ENCODE measurements at places on chromosomes 11 and 22. TPM values are rescaled to one million over a fixed set of nuclear protein-coding genes. Genes with fewer than 3 reads are reported as not detected.

DNA sequence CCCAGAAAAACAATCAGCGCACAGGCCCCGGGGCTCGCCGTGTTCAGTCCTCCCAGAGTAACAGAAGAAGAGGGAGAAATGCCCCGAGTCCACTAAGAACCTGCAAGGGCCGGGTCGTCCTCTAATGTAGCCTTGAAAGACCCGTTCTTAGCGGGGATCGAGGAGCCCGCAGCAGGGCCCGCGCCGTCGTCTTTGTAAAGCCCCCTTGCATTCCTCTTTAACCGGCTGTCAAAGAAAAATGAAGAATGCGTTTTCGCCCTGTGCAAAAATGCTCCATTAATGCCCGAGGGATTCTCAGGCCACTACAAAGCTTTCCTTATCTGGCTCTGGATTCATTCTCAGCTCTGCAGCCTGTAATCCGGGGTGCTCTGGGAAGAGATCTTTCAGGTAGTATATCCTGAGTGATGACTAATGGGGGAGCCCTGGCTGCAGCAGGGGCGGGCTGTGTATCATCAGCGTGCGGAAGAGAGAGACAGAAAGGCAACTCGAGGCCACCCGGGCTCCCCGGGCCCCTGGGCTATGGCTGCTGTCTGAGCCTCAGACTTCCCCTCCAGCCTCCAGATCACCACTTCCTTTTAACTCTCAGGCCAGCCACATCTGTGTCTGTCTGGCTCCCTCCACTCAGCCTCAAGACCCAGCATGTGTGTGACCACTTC, 78.2 kb downstream of the FBLN1 start:
- no peak for DNase-seq

DNA sequence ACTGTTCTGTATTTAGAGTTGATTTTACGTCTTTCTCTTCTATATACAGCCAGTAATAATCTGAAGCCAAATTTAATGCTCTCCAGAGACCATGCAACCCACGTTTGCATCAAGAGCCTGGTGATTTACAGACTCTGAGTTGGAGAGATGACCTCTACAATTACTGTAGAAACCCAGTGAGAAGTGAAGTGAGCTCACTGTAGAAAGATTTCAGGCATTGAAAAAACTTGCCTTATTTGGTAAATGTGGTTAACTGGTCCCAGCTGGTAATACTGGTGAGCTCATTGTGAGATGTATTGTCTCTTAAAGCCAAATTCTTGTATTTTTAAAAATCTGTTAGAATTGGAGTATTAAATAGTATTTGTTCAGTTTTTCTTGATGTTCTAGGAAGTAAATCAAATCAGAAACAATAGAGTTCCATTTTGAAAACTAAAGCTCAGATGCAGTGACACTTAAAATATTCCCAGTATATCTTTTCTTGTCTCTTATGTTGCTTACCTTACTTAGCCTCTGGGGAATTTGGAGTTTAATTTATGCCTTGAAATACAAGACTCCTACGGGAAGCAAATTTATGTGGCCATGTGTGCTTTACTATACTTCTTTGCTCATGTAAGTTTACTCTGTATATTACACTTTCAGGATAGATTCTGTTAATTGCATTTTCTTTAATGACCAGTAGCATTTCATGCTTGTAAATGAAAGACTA, 189.9 kb downstream of the ARHGAP42 start:
- DNase-seq: no peak

DNA sequence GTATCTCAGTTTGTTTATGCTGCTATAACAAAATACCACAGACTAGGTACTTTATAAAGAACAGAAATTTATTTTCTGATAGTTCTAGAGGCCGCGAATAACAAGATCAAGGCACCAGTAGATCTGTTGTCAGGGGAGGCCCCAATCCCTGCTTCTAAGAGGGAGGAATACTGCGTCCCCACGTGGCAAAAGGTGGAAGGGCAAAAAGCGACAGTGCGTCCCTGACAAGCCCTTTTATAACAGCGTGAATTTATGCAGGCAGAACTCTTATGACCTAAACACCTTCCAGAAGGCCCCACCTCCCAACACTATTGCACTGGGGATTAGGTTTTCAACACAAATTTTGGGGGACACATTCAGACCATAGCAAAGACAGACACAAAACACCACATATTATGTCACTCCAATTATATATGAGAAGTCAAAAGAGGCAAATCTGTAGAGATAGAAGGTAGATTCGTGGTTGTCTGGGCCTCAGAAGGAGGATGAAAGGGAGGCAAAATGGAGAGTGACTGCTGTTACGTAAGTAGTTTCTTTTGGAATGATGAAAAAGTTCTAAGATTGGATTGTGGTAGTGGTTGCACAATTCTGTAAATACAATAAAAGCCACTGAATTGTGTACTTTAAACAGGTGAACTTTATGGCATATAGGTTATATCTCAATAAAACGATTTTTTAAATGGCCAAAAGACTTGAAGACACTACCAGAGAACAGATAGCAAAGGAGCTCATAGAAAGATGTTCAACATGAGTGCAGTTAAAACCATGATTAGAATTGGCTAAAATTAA, 30.1 kb upstream of the TNRC6B start:
- no peak for DNase-seq

GRCh38 chr11:70625582-70626518, 227.5 kb downstream of the CTTN start:
- DNase-seq: no peak

GRCh38 chr11:132559331-132560036, 972.8 kb downstream of the OPCML start:
- DNase-seq: no peak

GRCh38 chr22:21845558-21846453, 21.6 kb downstream of the MAPK1 start:
- no peak for DNase-seq

DNA sequence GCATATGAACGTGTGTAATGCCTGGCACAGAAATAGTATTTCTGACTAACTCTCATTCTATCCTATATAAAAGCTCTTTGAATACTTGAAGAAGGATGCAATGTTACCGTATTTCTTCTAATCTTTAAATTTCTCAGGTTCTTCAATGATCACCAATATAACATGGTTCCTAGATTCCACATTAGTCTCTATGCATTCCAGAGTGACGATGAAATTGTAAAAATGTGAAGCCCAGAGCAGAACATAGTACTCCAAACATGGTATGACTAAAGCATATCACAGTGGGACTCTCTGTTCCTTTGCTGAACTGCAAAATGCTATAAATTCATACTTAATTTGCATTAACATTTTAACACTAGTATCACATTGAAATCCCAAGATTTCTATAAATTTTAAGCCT, 877.6 kb upstream of the CHORDC1 start:
- DNase-seq: no peak

- no peak for DNase-seq
These were observed 49.6 kb downstream of the CNTF start for GRCh38 chr11:58671983-58672633.

GRCh38 chr11:60165538-60165937, 17.3 kb downstream of the MS4A6A start:
- peak; percentile 26 for DNase-seq

- DNase-seq: peak; percentile 88
These were observed 7.2 kb upstream of the PLXNB2 start for GRCh38 chr22:50314455-50315288.

GRCh38 chr22:41931701-41932269, 5.2 kb upstream of the TNFRSF13C start:
- no peak for DNase-seq

DNA sequence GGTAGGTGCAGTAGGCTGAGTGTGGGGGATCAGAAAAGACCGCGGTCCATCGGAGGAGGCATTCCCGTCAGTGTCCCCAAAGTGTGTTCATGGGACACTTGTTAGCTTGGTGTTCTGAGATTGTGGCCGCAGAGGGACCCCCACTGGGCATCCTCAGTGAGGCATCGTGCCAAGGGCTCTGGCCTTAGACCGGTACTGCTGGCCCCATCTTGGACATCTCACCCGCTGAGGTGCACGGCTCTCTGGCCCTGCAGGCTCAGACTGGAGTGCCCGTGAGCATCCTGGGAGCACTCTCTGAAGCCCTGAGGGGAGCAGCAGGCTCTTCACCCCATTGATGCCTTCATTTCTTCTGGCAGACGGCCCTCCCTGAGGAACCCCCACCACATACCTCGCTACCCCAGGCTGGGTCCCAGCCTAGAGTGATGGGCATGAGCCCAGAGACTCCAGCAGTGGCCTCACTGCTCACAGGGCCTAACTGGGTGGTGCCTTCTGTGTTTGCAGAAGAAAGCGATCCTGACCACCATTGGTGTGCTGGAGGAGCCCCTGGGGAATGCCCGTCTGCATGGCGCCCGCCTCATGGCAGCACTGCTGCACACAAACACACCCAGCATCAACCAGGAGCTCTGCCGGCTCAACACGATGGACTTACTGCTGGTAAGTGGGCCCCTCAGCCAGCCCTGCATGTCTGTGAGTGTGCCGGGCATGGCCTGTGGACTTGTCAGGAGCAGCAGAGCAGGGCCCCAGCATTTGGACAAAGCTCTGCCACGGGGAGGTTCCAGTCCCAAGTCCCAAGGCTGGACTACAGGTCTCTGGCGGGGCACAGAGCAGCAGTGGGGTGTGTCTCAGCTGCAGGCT, 51.6 kb downstream of the SBF1 start:
- no peak for DNase-seq

DNA sequence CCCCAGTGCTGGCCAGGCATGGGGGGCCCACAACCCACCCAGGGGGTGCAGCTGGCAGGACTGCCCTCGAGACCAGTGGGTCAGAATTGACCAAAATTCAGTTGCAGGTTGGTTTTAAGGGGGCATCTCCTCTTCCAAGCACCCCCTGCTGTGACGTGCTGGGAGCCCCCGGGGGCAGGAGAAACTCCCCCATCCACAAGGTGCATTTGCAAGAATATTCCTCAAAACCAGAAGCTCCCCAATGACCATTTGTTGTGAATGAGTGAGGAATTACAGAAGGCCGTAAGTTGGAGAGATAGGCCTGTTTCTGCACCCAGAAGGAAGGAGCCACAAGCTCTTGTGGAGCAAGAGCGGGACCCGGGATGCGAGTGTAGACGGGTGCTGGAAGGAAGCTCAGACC, 414.5 kb downstream of the BRD1 start:
- no peak for DNase-seq

DNA sequence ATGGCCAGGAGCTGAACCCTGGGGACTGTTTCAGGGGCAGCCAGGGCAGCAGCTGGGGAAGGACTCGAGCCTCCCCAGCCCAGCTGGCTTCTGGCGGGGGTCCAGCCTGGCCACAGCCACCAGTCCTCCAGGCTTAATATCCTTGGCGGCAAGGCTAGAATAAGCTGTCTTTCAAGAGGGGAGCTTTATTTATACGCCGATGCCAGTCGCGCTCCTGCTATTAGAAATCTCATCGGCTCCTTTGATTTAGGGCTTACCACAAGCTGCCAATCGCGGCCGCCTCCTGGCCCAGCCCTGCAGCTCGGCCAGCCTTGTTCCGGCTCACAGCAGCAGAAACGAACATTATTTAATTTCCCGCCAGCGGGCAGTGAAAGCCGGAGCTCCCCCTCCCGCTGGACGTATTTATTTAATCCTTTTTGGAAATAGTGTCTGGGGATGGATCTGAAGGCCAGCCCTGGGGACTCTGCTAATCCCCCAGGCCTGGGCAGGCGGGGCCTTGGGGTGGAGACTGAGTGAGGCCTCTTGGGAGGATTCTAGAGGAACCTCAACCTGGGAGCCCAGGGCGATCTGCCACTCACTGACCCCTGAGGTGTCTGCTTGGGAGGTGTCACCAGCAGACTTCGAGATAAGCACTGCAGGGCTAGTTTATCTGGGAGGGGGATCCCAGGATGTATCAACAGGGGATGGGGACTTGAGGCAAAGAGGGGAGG, 363.1 kb downstream of the MN1 start:
- no peak for DNase-seq

DNA sequence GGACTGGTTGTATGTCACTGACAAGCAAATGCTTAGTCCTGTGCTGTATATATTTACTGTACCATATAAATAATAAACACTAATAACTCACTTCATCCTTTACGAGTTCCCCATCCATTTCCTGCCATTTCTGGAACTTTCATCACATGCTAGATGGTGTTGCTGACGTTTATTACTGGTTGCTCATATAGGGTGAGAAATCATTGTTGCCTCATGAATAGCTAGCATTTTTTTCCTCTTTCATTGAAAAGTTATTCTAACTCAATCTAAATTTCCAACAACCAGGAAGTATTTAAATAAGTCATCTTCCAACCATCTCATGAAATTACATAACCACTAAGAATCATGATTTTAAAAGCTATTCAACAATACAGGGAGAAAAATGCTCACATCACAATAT, 88.6 kb upstream of the RCN1 start:
- DNase-seq: no peak

DNA sequence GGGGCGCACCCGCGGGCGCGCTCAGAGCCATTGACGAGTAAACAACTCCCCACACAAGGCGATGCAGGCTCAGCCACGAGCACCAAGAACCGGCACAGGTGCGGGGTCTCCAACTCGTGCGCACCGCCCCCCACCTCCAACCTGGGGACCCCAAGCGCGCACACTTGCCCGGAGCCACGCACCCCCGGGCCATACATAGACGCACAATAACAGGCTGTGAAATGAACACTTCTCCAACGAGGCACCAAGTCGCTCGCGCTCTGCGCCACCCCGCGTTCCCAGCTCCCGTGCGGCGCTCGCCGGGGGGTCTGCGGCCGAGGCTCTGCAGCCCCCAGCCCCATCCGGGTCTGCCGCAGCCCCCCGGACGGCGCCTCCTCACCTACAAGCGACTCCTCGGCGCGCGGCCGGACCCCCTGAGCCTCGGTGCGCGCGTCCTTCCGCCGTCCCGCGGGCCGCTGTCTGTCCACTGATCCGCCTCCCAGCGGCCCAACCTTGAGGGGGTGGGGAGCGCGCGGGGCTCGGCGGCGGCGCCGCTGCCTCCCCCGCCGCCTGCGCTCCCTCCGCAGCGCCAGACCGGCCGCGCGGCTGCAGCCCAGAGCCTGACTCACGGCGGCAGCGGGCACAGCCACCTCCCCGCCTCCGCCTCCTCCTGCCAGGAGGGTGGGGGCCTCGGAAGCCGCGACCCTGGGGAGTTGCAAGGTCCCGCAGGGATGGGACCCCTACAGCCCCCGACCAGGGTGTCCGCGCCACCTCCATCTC, 1.6 kb downstream of the IFITM10 start:
- DNase-seq: peak; percentile 3

The CYB5R2 gene
- total RNA-seq: 8.2 TPM

The LRRC55 gene
- total RNA-seq: not detected

The OR5AN1 gene
- total RNA-seq: not detected

The PRODH gene
- total RNA-seq: not detected

The FAM83F gene
- 0.49 TPM for total RNA-seq

The FXYD6 gene
- total RNA-seq: 0.46 TPM

The MS4A8 gene
- total RNA-seq: not detected

The PRG2 gene
- 1.6 TPM for total RNA-seq

The MMP10 gene
- not detected for total RNA-seq

The TAF1D gene
- total RNA-seq: 355 TPM
